ENCODE measurements at places on chromosomes 3 and 15.

DNA sequence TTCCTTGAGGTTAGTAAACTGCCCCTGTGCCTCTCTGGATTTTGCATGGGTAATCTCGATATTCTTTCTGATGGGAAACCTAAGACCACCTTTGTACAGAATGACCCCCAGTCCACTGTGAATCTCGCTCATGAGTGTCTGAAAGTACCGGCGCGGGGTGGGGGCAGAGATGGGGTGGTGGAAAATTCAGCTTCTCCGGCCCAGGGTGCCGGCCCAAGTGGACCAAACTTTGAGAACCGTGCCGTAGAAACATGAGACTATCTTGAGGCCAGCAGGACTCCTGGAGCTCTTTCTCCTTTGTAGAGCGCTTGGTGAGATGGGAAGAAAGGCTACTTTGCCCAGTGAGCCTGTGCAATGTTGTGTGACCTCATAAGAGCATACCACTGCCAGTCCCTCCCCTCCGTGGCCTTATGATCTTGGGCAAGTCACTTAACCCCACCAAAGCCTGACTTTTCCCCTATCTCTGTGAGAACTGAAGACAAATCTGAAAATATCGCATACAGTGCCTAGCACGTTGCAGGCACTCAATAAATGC is 40.4 kb upstream of the VEPH1 start:
- DNase-seq = peak; percentile 56

- DNase-seq = no peak
Measured at GRCh38 chr3:4079339-4080195, 223.6 kb upstream of the SETMAR start.

GRCh38 chr3:136751316-136752171 is 634 bp downstream of the STAG1 start:
- DNase-seq = peak; percentile 88

GRCh38 chr15:68629519-68630210 is 50.9 kb downstream of the CORO2B start:
- no peak for DNase-seq

DNA sequence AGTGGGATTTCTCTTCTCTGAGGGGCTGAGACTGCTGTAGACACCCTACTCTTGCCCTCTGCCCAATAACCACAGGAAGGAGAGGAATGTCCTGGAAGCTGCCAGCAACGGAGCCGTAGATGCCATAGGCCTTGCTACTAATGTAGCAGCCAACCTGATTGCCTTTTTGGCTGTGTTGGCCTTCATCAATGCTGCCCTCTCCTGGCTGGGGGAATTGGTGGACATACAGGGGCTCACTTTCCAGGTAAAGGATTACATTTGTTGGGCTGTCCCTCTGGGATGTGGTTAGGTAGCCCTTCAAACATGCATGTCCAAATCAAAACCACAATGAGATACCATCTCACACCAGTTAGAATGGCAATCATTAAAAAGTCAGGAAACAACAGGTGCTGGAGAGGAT is 16.1 kb downstream of the SLC28A2 start:
- no peak for DNase-seq

Data from Right ventricle myocardium inferior (tissue), 1 donor.